Midbrain (tissue), 1 donor: ENCODE measurements at places on chromosomes 12 and 14.

GRCh38 chr14:70943838-70944237 lies 36.6 kb downstream of the PCNX1 start:
- DNase-seq: no peak

- DNase-seq: peak; percentile 48
These were observed 4.8 kb downstream of the FAM222A start for GRCh38 chr12:109718390-109718789.

- peak; percentile 98 for DNase-seq
These were observed 412 bp upstream of the SNW1 start for GRCh38 chr14:77761205-77761931.

DNA sequence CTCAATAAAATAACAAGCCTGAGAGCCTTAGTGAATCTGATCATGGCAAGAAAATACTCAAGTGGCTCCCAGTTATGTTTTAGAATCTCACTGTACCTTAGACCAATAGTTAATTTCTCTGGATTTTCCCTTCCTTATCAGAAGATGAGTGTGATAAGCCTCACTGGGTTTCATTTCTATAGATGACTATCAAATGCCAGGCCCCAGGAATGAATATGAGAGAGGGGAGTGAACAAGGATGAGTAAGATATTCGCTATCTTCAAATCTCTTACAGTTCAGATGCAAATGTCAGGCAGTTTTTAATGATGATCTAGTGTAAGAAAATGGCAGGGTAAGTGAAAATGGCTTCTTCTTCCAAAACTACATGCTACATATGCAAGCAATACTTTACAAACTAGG lies 26.1 kb upstream of the OR10P1 start:
- no peak for DNase-seq

- no peak for DNase-seq
These were observed 43.1 kb upstream of the FKBP4 start for GRCh38 chr12:2751686-2752085.

GRCh38 chr12:97250483-97250882 lies 212.1 kb upstream of the RMST start:
- no peak for DNase-seq

DNA sequence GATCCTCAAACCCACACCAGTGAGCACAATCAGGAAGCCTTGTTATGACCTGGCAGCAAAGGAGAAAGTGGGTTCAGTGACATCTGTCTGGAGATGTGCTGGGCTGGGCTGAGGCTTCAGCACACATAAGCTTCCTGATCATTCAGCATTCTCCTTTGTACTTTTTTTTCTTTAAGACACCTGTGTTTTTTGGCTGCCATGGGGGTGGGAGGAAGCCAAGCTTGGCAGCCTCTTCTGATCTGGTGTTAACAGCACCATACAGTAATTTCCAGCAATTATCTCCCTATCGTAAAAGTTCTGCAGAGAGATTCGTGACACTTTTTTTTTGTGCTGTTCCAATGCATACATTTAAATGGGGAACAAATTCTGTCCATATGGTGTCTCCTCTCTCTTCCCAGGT lies 38.9 kb upstream of the RASSF3 start:
- DNase-seq: no peak

- no peak for DNase-seq
These were observed 6.3 kb downstream of the B4GALNT3 start for GRCh38 chr12:466039-466438.

- no peak for DNase-seq
These were observed 26.9 kb downstream of the WDR89 start for GRCh38 chr14:63614679-63615363.

GRCh38 chr14:105137481-105138020 lies 31.0 kb downstream of the JAG2 start:
- DNase-seq: no peak

- no peak for DNase-seq
These were observed 514.6 kb upstream of the FBXO33 start for GRCh38 chr14:39946807-39947206.
